GM04504 (cell line): ENCODE measurements at places on chromosomes 5 and 9.
A peak's percentile ranks its signal among the peaks of the same experiment; 100 is the strongest.

- no peak for DNase-seq
These were observed 10.4 kb downstream of the PPP2R2B start for GRCh38 chr5:146867996-146868708.

- DNase-seq, result no peak
These were observed 119.1 kb upstream of the NR5A1 start for GRCh38 chr9:124626276-124626675.

GRCh38 chr5:133773247-133774202 is 161.2 kb upstream of the FSTL4 start:
- DNase-seq, result no peak

GRCh38 chr9:127203681-127204327 is 60.8 kb upstream of the GARNL3 start:
- DNase-seq, result no peak

DNA sequence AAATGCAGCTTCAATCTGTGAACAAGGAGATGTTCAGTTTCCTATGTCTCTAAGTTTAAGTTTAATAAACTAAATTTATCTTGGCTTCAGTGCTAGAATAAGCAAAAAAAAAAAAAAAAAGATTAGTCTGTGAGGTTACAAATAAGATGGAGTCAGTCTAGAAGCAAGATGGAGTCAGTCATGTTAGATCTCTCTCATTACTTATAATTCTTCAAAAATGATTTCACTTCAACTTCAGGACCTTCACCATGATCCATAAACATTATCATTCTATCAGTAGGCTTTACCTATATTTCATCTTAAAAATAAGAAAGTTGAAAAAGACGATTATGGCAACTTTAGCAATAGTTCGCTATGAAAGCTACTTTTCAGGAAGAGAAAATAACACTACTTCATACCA is 30.2 kb upstream of the TMC1 start:
- no peak for DNase-seq

DNA sequence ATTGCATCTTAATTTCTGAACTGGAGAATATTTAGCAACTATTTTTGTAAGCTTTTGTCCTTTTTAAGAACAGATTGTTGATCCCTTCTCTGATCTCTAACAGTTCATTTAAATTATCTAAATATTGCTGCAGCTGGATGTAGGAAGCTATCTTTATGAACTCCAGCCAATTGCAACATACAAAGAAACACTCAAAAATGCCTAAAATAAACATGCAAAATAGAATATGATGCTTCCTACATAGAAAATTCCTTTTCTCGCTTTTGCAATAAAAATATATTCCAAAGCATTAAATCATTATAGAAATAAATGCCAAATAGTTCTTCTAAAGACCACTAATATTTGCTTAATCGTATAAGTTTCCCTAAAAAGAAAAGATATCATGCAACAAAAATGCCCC is 218.6 kb downstream of the LURAP1L start:
- no peak for DNase-seq

DNA sequence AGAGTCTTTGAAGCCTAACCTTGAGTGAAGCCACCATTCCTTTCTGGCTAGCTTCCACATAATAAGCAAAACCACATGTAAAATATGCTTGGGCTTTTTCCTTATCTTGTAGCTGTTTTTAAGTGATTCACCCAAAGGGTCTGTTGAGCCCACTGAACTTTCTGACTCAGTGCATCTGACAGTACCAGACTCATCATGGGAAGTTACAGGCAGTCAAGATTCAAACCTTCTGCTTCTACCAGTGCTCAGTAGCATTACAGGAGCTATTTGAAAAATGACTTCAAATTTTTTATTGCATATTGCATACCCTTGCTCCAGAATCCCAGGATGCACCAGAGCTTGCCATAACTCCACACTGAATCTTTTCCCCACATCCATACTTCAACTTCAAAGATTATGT is 87.5 kb upstream of the PTPRD start:
- DNase-seq, result no peak

- DNase-seq, result no peak
These were observed 17.0 kb downstream of the NIPSNAP3B start for GRCh38 chr9:104780796-104781395.

- peak; percentile 79 for DNase-seq
These were observed 79.6 kb downstream of the PHAX start for GRCh38 chr5:126680191-126680817.

- DNase-seq, result no peak
These were observed 16.0 kb downstream of the ABLIM3 start for GRCh38 chr5:149157330-149157729.

GRCh38 chr9:129109537-129109903 is 1.1 kb downstream of the CRAT start:
- no peak for DNase-seq
